MCF 10A (cell line): ENCODE measurements at places on chromosomes 4 and X. TPM values are rescaled to one million over a fixed set of nuclear protein-coding genes. Genes with fewer than 3 reads are reported as not detected.

Gene DGKK
- total RNA-seq: not detected in 2 replicates

Gene ADAMTS3
- total RNA-seq: 0.25 and 0.58 TPM in 2 replicates

Gene EFHC2
- total RNA-seq: not detected in 2 replicates

Gene NXF2
- not detected in 2 replicates for total RNA-seq

Gene CLDN34
- total RNA-seq: not detected in 2 replicates

Gene PCDH11X
- total RNA-seq: 0.05 TPM in 1 of 2 replicates, not detected in the other

Gene PPEF1
- total RNA-seq: 0.32 and 1.0 TPM in 2 replicates

Gene ARHGAP6
- not detected in 2 replicates for total RNA-seq

Gene PABPC1L2B
- total RNA-seq: not detected in 2 replicates

Gene PDZD4
- total RNA-seq: 0.29 TPM in 1 of 2 replicates, not detected in the other

DNA sequence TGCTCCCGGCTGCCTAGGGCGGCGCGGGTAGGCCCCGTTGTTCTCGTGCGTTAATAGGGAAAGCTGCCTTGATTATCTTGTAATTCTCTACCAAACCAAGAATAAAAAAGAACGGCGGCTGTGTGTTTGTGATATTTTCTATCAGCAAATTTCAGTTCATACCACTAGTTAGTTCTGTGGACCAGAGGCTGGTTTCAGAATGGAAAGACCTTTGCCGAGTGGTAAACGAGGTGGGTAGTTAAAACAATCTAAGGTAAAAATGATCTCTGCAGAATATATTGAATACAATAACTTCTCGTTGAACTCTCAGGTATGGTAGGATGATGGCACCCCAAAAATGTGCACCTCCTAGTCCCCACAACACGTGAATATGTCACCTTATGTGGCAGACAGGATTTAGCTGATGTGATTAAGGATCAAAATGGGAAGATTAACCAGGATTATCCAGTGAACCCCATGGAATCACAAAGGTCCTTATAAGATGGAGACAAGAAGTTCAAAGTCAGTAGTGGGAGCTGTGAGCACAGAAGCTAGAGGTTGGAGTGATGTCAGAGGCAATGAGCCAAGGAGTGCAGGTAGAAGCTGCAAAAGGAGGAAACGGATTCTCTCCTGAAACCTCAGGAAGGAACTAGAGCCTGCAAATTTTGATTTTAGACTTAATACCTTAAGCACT is 574 bp upstream of the CFAP97 start:
- DNase-seq: peak; percentile 45

- no peak for DNase-seq
Observed at GRCh38 chr4:15901007-15901406, 37.5 kb downstream of the FGFBP1 start.

DNA sequence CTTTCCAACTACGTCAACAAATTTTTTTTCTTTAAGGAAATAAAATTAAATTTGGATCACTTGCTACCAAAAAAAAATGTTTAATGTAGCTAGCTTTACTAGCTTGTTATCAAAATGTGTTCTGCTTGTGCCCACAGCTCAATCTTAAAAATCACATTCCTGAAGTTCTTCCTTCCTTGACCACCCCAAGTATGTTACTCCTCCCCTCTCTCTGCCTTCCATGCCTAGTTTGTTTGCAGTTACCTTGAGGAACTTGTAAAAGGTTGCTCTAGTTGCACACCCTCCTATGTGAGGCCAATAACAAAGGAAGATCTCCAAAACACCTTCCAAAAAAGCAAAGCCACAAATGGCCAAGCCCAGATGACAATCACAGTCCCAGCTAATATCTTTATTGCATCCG is 19.6 kb upstream of the TMEM184C start:
- DNase-seq: no peak

GRCh38 chrX:136211766-136212556 is 39.2 kb downstream of the MAP7D3 start:
- DNase-seq: no peak

DNA sequence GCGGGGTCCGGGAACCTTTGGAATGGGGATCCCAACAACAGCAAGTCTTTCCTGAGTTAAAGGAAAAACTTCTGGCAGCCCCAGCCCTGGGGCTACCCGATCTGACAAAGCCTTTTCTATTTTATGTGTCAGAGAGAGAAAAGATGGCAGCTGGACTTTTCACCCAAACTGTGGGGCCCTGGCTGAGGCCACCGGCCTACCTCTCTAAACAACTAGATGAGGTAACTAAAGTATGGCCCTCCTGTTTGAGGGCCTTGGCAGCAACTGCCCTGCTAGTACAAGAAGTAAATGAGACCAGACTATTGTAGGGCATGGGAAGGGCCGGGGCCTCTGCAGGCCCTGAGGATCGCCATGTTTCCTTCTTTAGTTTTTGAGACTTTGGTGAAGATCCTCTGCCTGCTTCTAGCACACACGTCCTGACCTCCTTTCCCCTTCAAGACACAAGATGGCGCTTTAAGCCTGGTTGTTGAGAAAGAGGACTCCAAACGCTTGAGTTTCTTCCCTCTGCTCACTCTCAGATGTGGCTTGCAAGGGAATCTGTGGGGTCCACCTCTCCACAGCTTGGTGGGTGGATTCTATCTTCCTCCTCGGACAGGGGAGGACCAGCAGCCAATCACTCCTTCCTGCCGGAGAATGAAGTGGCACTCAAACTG is 18.5 kb upstream of the DRD5 start:
- peak; percentile 81 for DNase-seq

DNA sequence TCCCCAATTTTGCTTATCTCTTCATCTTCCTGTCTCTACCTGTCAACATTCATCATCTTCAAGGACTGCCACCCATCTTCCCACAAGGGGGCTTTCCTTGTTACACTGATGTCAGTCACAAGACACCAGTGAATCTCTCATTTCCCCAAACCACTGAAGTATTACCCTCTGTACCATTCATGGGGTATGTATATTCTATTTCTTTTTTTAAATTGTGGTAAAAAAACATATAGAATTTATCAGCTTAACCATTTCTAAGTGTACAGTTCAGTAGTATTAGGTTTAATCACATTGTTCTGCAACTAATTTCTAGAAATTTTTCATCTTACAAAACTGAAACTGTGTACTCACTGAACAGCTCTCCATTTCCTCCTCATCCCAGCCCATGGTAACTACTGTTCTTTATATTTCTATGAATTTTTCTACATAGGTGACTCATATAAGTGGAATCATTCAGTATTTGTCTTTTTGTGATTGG is 98.6 kb downstream of the LARP7 start:
- DNase-seq: no peak

- no peak for DNase-seq
Observed at GRCh38 chr4:140829825-140830224, 73.6 kb upstream of the TBC1D9 start.

- no peak for DNase-seq
Observed at GRCh38 chr4:54588404-54588803, 69.4 kb upstream of the KIT start.

GRCh38 chr4:152572417-152573086 is 36.7 kb upstream of the FBXW7 start:
- DNase-seq: no peak

DNA sequence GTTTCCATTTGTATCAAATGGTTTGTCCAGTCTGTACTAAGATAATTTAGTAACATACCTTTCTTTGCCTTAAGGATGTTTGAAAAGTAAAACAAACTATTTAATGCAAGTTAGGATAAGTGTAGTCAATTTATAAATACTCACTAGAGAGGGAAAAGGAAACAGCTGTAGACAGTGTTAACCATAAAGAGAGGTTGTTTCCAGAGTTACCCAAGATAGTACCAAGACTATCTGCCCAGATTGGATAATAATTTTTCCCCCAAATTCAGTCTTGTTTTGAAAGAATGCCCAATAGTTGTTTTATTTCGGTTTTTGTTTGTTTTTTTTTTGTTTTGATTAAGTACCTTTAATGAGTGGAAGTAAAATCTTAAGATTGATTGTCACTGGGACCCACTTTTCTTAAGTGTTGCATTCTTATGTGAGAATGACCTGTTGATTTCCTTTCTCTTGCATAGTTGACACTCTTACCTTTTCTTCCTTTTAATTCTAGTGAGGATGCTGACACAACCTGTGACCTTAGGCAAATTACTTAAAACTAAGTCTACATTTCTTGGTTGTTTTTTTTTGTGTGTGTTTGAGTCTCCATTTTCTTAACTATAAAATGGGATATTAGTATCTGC is 12.8 kb downstream of the AFF1 start:
- DNase-seq: no peak

DNA sequence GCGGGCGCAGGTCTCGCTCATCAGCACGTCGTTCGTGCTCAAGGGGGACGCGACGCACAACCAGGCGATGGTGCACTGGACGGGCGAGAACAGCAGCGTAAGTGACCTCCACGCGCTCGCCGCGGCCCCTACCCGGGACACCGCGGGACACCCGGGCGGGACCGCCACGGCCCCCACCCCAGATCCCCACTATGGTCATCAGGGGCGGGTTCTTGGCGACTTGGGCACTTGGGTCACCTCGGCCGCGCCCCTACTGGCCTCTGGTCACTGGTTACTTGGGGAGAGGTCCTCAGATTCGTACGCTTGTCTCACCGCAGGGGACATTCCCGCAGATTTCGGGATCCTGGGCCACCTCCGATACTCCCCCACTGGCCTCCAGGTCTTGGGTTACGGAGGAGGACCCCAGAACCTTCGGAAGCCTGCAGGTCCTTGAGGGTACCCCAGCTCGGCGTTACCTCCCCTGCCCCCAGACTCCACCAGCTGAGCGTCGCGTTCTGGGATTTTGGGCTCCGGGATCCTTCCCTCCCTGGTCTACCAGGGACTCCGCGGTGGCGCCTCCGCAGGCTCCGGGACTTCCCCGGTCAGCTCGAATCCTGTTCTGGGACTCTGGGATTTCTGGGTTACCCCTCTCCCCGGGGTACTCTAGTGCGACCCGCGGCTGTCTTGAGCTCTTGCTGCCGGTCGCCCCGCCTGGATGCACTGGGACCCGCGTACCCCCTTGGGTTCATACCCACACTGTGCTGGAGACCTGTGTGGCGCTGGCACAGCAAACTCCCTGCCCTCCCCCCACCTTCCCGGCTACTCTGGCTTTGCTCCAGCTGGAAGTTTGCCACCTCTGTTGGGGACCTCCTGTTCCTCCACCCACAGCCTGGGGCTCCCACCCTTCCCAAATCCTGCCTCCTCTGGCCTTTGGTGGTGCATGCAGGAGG is 956 bp downstream of the SORCS2 start:
- no peak for DNase-seq

- DNase-seq: no peak
Observed at GRCh38 chr4:98314791-98315565, 53.8 kb downstream of the RAP1GDS1 start.

- no peak for DNase-seq
Observed at GRCh38 chrX:111880735-111881134, 4.8 kb downstream of the TRPC5OS start.

- DNase-seq: no peak
Observed at GRCh38 chr4:113404841-113405240, 355.4 kb downstream of the ANK2 start.

- no peak for DNase-seq
Observed at GRCh38 chrX:69289793-69290123, 124.5 kb upstream of the PJA1 start.

- DNase-seq: no peak
Observed at GRCh38 chr4:63901304-63901703, 507.9 kb downstream of the TECRL start.

DNA sequence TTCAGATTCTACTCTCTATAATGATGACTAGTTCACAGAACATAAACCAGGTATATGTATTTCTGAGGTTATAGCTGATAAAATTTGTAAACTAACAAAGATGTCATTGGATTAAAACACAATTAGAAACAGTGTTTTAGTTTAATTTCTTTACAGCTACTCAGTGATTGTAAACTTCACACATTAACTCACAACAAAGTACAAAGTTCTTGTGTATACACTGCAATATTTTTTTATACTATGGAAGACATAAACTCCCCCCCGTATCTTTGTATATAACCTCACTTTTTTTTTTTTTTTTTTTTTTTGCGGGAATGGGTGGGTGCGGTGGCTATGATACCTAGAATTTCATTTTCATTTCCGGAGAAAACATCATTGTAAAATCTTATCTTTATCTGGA is 1043.2 kb downstream of the PCDH18 start:
- no peak for DNase-seq

GRCh38 chrX:115192244-115192700 is 3.1 kb downstream of the RBMXL3 start:
- no peak for DNase-seq

DNA sequence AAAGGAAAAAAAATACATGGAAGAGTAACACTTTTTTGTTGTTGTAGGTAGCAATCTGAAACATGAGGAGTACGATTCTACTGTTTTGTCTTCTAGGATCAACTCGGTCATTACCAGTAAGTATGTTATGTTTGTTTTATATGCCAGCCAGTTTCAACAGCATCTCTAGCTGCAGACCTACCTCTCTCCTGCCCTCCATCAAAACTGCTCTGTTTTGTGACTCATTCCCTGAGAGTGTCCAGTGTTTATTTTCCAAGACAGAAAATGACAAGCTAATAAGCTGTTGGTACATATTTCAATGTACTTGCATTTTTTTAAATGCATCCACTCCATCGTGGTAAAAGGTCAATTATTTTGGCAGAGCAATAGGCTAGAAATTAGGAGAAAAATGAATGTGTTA is 347 bp downstream of the AMTN start:
- peak; percentile 72 for DNase-seq

DNA sequence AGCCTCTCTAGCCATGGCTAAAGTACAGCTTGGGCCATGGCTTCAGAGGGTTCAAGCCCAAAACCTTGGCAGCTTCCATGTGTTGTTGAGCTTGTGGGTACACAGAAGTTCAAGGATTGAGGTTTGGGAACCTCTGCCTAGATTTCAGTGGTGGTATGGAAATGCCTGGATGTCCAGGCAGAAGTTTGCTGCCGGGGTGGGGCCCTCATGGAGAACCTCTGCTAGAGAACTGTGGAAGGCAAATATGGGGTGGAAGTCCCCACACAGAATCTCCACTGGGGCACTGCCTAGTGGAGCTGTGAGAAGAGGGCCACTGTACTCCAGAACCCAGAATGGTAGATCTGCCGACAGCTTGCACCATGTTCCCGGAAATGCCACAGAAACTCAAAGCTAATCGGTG is 59.5 kb downstream of the NEXMIF start:
- DNase-seq: no peak

DNA sequence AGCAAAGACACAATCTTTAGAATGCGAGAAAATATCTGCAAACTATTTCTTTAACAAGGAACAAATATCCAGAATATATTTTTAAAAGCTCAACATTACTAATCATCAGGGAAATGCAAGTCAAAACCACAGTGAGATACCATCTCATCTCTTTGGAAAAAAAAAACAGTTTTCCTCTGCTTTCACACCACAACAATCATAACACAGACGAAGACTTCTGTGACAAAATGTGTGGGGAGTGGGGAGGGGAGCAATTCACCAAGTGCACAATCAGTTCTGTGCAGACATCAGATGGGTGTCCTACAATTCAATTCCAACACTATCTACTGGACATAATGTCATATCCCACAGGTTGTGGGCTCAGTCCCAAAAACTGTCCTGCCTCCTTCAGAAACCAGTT is 293.2 kb upstream of the SLC7A11 start:
- no peak for DNase-seq

GRCh38 chrX:134688839-134689238 is 30.6 kb upstream of the PLAC1 start:
- peak; percentile 47 for DNase-seq

GRCh38 chr4:69321153-69321729 is 41.0 kb downstream of the UGT2B28 start:
- peak; percentile 34 for DNase-seq

GRCh38 chr4:187739771-187740170 is 255.8 kb upstream of the ZFP42 start:
- DNase-seq: no peak
